ENCODE measurements at places on chromosomes 3 and 15.

- no peak for DNase-seq
Observed at GRCh38 chr15:29040370-29040751, 154.6 kb downstream of the APBA2 start.

DNA sequence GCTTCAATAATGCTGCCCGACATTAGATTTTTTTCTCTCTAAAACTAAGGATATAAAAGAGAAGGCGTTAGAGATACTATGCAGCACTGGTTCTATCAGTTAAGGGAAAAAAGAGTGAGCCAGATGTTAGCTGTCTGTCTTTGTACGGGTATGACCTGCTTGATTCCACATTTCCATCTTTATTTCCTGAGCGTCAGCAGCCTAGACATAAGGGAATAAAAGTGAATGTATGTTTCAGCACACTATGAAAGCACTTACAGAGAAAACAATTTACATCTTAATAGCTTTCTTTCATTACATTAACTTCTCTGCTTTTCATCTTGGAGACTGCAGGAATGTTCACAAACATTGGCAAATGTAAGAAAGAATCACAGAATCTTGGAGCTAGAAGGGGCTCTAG lies 319.3 kb downstream of the CTNNB1 start:
- DNase-seq, result no peak

- no peak for DNase-seq
Observed at GRCh38 chr15:22811640-22812039, 25.2 kb downstream of the NIPA1 start.

GRCh38 chr15:66798426-66799061 lies 96.5 kb downstream of the SMAD6 start:
- DNase-seq, result no peak

DNA sequence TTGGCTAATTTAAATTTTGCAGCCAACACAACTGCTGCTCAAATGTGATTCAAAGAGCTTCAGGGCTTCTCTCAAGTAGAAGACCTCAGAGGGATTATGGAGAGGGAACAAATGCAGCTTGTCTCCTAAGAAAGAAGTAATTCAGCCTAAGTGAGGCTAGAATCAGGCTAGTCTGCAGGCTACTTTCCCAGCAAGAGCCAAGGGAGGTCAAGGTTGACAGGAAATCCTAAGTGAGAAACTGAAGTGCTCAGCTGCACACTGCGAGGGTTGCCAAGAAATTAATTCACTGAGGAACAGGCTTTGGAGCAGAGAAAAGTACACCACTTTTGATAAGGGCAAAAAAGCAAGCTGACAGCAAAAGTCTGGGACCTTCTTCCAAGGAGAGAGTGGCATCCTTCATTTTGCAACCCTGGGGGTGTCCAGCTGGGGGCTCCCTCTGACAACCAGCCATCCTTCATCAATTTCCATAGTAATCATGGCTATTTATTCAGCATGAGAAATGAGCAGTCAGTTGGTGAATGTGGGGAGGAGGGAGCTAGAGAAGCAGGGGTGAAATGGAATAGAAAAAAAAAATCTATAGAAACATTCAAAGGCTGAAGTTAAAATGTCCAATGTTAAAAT lies 646.4 kb upstream of the ADAMTS9 start:
- DNase-seq, result no peak

Measured in GM12891 (cell line).